ENCODE measurements at places on chromosomes 5 and 9.
A peak's percentile ranks its signal among the peaks of the same experiment; 100 is the strongest.

GRCh38 chr9:127522727-127523126 is 71.4 kb downstream of the LRSAM1 start:
- DNase-seq = no peak

DNA sequence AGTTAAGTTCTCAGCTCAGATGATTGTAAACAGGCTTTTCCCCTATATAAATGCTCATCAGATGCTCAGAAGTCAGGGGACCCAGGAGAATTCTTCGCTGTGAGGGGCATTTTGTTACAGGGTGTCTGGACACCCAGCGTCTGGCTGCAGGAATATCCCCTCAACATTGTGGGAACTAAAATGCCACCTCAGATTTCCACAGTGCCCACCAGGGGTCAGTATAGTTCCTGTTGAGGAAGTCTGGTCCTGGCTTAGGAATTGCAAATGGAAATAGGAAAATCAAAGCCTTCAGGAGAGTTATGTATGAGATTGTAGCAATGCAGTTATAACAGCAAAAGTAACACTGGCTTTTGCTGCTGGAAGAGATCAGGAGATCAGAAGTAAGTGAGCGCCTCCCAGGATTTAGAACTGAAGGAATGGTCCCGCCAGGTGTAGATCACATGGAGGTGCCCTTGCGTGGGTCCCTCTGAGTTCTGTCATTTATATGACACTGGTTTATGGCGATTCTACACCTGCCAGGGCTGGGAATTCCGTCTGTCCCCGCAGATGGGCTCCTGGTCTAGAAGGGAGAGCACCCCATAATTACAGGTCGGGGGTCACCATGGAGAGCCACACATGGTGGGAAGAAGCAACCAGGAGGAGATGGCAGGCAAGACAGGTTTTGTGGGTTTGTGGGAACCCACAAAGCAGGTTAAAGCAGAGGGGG is 47.1 kb upstream of the CTSL start:
- no peak for DNase-seq

GRCh38 chr9:77911928-77912327 is 119.7 kb downstream of the GNAQ start:
- DNase-seq = no peak

DNA sequence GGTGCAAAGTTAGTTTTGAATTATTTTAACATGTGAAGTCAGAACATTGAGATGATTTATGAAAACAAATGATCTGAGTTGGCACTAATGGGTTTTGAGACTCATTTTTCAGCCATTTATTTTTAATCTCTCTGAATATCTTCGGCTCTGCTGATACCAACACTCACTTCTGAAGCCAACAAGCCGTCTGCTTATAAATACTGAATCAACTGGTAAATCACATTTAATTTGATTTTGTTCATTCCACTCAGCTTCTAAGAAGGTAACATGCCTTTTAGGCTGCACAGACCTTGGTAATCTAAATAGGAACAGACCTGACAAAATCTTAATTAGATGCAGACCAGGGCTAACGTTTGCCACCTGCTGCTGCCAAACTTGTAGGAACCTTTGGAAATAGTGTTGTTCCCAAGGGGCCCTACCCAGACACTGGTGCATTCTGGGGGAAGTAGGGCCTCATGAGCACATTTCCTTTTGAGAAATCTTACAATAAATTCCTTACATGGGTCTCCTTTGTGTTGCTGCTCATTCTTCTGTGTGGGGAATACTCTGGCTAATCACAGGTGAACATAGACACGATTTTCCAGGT is 182.2 kb downstream of the KCTD16 start:
- DNase-seq = no peak

DNA sequence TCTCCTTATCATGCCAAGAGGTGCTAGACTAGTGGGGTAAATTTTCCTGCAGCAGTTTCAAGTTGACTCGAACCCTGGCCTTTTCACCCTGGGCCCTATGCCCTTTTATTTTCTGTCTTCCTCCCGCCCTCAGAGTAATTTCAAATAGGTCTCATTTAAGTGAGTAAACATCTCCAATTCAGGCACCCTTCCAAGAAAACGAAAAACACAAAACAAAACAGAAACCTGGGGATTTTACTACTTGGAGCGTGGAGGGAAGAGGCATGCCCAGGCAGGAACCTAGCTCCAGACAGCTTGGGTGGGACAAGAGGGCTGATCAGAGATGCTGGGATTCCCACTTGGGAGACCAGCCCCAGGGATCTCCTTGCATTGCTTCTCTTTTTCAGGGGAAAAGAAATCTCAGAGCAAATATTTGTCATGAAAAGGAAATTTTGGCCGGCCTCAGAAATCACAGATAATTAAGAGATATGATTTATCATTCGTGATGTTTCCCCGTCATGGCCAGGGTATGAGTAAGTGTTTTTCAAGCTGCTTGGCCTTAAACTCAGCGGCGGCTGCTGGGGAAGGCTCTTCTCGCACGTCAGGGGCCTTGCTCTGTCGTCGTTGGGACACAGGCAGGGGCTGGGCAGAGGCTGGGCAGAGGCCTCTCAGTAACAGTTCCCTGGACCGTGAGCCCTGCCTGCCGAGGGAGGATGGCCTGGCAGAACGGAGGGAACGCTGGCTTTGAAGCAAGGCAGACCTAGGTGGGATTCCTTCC is 248.6 kb upstream of the KLF4 start:
- DNase-seq = no peak

- no peak for DNase-seq
Observed at GRCh38 chr5:171335616-171336015, 26.6 kb downstream of the TLX3 start.

DNA sequence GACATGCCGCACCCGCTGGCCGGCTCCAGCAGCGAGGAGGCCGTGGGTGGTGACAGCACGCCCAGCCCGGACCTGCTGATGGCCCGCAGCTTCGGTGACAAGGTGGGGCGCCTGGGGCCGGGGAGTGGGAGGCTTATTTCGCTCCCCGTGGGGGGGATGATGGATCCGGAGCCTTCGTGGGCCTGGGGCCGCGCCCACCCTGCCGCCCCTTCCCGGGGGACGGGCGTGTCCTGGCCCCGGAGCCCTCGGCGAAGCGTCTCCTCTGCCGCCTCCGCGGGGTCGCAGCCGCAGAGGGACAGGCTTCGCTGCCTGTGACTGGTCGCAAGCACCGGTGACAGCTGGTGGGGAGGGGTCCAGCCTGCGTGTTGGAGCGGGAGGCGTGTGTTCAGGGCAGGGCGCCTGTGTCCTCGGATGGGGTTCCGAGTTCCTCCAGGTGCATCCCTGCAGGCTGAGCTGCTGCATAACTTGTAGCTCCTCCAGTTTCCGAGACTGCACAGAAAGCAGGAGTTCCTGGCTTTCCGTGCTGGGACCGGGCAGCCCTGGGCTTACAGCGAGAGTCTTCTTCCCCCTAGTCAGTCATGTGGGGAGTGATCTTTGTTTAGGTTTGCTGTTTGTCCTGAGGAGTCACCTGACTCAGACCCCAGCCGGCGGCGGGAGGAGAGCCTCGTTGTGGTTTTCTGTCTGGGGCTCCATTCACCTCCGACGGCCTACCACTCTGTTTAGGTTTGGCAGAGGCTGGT is 666 bp downstream of the SNX30 start:
- peak; percentile 13 for DNase-seq

DNA sequence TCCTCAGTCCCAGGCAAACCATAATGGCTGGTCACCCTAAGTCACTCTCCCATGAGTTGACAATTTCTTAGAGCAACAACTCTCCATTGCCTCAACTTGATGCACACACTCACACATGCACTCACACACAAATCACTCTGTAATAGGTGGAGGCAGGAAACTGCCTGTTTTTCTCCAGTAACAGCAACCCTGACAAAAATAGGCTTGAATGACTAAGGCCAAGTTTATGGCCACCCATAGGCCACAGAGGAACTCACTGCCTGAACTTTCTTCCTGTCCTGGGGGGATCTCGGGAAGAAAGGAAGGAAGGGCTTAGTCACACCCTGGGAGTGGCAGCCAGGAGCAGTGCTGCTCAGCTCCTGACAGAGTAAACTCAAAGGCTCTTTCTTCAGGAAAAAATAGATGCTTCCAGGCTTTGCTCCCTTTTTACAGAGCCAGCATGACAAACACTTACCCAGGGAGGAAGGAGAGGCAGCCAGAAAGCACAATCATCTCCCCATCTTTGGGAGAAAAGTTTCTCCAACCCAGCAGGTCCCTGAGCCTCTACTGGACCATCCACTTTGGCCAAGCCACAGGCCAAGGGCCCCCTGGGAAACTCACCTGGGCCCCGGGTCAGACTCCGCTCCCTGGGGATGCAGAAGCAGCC is 368 bp downstream of the SH3TC2 start:
- DNase-seq = no peak

DNA sequence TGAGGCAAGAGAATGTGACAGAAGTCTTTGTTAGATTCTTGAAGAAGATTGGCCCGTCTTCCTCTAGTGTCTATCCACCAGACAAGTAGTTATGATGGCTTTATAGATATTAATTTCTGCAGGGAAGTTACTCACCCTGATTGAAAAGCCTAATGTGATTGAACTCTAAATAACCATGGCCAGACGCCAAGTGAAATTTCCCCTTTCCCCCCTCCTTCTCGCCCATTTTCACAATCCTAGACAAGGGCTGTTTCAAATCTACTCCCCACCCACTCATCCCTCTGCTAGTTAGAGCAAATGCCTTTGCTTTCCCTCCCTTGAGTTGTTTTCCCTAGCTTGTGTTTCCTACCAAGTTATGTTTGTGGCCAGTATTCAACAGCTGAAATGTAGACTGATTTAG is 182.5 kb downstream of the TMEM167A start:
- DNase-seq = no peak

DNA sequence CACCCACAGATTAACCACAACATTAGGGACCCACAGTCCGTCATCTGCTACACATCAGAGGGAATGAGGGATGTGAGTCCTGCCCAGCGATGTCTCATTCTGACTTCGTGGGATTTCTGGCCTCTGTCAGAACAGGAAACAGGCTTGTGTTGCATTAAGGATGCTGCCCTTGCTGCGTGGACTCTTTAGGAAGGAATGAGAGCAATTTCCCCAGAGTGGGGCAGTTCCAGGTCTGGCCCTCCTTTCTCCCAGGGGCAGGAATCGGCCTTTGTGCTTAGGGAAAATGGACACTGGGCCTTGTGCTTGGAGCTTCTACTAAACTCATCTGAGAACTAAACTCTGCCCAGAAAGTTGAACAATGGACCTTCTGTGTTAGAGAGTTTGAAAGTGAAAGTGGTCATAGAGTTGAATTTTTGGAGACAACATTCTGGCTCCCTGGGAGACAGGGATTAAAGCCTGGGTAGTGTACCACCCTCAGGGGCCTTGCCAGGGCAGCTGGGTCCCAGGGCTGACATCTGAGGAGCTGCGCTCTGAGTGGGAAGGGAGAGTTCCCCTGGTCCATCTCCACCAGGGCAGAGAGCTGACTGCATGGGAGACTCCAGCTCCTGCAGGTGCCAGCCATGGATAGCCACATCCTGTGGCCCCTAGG is 37.8 kb upstream of the S1PR3 start:
- DNase-seq = no peak

- no peak for DNase-seq
Observed at GRCh38 chr9:121707477-121708424, 56.3 kb downstream of the DAB2IP start.

DNA sequence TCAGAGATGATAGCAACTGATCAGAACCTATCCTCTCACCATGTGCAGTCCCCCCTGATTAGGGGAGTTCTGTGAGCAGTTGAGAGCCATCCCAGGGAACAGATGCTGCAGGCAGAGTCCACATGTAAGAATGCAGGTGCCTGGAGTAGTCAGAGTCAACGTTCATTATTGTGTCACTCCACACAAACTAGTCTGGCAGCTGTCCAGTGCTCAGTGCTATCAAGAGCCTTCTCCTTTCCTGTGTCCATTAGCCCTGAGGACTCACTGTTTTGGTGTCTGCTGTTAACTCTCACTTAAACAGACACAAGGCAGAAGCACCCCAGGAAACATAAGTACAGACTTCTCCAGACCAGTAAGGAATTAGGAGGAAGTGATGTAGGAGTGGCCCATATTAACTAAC is 2.5 kb downstream of the SH3TC2 start:
- no peak for DNase-seq

- DNase-seq = no peak
Observed at GRCh38 chr5:77359231-77359630, 132.9 kb downstream of the WDR41 start.

DNA sequence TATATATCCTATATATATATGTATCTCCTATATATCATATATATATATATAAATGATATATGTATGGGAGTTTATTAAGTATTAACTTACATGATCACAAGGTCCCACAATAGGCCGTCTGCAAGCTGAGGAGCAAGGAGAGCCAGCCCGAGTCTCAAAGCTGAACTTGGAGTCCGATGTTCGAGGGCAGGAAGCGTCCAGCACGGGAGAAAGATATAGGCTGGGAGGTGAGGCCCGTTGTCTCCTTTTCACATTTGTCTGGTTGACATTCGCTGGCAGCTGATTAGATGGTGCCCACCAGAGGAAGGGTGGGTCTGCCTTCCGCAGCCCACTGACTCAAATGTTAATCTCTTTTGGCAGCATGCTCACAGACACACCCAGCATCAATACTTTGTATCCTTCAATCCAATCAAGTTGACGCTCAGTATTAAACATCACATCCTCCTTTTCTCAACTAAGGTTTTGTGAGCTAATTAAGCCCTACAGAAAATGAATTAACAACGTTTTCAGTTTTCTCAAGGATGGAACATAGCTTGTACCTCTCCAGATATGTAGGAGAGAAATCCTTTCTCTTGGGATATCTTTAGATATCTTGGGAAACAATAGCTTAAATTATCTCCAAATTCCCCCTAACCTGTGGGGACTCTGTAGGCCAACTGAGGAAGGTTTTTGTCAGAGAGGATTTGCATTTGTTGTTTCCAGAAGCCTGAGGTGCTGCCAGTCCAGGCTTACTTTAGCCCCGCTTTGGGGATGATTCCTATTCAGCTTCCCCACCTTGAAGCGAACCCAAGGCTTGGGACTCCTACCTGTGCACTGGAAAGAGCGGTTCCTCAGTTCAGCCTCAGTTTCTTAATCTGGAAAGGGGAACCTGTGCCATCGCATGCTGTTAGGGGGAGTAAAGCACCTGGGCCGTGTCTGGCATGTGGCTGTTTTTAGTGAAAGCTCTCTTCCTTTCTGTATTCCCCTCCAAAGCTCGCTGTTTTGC is 163.2 kb downstream of the CACNA1B start:
- DNase-seq = no peak

DNA sequence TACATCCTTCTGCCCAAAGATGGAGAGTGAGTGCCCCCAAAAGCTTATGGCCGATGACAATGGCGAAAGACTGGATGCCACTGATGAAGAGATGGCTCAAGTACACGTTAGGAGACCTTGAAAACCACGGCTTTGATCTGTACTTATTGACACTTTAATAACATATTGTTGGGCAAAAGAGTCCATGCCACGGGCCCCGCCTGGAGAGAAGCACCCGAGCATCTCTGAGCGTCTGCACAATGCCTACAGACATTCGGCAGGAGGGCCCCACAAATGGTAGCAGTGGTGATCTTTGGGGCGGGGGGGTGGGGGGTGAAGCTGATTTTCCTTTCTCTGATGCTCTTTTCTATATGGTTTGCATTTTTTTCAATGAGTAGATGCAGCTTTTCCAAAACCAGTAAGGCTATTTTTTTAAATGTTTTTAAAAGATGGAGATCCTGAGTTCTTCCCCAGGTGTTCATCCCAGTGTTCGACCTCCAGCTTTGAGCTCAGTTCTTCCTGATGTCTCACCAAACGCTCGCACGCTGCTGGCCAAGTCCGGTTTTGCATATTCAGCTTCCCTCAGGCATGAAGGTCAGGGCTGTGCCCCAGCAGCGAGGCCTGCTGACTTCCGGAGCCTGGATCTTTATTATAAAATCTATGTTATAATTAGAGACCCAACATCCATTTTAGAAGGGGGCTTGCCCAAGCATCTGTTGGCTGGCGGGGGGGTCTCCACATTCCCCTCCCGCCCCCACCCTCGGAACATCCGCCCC is 34.3 kb upstream of the BARHL1 start:
- no peak for DNase-seq
